Smooth muscle cell of the brain vasculature (primary cell): ENCODE measurements at places on chromosomes 5 and 9.

DNA sequence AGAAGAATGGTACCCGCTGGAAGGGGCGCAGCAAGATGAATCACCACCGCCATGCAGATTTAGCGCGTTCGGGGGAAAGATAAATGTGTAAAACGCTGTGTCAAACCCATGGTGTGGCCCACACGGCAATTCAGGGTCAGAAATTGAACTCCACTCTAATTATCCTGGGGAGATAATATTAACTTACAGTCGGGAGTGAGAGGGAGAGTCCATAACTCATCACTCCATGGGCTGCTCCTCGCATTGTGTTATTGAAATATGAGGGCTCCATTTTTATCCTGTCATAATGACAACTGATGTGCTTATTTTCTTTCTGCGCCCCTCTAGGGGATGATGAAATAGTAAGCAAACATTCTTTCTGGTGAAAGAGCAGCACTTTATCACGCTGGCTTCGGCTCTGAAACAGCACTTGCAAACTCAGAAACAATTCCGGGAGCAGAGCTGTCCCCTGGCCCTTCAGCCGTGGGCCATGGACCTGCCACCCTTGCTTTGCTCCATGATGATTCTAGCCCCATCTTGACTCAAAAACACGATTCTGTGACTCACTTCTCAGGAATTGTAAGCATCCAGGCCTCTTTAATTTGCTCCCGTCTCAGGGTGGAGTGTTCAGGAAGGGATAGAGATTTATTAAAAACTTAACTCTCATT is 431.6 kb downstream of the IRX1 start:
- no peak for DNase-seq

DNA sequence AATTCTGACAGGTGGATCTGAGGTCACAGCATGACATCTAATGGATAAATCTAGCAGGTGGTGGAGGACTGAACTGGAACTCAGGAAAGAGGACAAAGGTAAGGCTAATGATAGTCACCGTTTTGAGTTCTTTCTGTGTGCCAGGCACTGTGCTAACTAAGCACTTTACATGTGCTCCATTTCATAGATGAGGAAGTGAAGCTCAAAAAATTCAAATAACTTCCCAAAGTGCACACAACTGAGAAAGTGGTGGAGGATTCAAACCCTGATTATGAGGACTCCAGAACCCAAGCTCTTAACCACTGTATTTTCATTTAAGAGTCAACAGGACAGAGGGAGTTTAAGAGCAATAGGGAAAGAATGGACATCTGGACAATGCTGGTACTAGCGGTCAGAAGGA is 7.1 kb upstream of the DELE1 start:
- no peak for DNase-seq

DNA sequence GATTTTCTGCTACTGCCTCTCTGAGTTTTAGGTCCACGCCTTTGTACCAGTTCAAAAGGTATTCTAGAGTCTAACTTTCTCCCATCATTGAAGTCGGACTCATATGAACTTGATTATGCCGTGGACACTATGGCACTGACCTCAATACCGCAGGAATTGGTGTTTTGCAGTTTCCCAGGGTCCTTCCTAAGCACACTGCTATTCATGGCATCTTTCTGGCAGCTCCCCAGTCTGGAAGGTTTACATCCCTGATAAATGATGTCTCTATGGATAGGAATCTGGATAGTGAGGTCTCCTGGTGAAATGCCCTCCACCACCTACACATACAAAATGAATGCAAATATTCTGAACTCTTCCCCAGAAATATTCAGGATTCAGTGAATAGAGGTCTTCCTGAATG is 422.2 kb downstream of the CTNND2 start:
- DNase-seq: no peak

DNA sequence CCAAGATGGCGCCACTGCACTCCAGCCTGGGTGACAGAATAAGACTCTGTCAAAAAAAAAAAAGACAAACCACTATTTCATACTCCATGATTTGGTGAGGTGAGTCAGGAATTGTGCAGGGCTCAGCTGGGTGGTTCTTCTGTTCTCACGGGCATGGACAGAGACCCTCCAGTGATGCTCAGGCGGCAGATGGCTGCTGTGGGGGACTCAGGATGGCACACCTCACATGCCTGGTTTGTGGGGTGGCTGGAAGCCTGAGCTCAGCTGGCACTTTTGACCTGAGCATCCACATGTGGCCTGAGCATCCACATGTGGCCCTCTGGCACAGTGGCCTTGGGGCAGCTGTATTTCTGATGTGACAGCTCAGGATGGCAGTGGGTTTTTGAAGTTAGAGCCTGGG is 217.2 kb downstream of the IRX2 start:
- no peak for DNase-seq

DNA sequence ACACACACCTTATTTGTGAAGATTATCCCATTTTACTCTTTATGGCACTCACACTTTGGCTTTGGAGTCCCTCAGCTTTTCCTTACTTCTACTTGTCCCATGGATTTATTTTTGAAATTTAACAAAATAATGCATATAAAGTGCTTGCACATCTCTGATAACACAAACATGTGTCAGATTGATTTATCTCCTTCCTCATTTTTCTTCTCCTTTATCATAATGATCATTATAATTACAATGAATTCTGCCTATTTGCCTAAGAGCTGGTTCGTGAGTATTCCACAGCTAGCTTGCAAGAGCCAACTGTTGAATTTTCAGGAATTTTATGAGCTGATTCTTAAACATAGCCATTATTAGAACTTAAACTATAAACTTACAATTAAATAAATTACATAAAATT is 347.7 kb downstream of the CHSY3 start:
- DNase-seq: no peak

GRCh38 chr9:105966834-105967233 is 272.5 kb downstream of the TMEM38B start:
- no peak for DNase-seq

DNA sequence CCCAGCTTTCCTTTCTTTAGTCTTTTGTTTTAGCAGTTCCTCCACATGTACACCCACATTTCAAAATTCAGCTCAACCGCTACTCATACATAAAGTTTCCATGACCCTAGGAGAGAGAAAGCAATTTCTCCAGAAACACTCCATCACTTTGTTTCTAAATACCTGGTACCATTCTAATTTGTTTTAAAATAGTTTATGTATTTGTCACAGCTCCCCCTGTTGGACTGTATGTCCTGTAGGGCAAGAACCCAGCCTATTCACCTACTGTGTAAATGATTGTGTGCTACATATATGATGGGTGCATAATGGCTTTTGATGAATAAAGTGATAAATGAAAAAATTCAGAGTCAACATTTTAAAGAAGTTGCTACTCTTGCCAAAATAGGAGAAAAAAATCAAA is 139.1 kb downstream of the COX7C start:
- DNase-seq: no peak

- DNase-seq: no peak
Observed at GRCh38 chr9:97592126-97592525, 41.0 kb downstream of the TSTD2 start.

DNA sequence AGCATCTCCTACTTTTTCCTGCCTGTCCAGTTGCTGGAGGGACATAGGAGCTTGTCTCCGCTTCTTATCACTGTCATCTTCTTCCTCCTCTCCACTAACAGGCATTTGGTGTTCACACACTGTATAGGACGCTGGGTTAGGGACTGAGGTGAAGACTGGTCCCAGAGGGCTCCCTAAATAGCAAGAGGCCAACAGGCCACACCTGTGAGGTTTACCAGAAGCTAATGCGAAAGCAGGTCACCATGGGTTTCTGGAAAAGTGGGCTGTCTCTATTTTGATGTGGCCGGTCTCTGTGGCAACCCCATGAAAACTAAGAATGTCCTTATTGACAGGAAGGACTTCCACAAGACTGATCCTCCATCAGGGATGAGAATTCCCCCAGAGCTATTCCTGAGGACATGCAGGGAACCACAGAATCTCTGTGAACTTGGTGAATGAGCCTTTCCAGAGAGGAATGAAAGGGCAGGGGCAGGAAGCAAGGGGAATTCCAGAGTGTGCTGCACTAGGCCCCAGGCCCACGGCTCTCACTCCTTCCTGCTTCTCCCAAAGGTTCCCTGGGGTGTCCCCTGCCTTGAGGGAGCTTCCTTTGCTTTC is 61.7 kb downstream of the DAP start:
- DNase-seq: no peak

- DNase-seq: no peak
Observed at GRCh38 chr5:45491368-45491767, 204.8 kb downstream of the HCN1 start.

- DNase-seq: no peak
Observed at GRCh38 chr9:77084094-77084493, 64.6 kb downstream of the FOXB2 start.

GRCh38 chr9:115335439-115335838 is 217.5 kb upstream of the TNC start:
- no peak for DNase-seq
